Right lung (tissue), 10 donors: ENCODE measurements at places on chromosomes 5 and 9.

GRCh38 chr9:127059765-127060361 lies 62.6 kb downstream of the ANGPTL2 start:
- DNase-seq: no peak

- no peak for DNase-seq
Measured at GRCh38 chr5:65539827-65540226, 23.1 kb downstream of the CENPK start.

- peak; percentile 31 for DNase-seq
Measured at GRCh38 chr5:38615981-38616451, 59.6 kb upstream of the LIFR start.

DNA sequence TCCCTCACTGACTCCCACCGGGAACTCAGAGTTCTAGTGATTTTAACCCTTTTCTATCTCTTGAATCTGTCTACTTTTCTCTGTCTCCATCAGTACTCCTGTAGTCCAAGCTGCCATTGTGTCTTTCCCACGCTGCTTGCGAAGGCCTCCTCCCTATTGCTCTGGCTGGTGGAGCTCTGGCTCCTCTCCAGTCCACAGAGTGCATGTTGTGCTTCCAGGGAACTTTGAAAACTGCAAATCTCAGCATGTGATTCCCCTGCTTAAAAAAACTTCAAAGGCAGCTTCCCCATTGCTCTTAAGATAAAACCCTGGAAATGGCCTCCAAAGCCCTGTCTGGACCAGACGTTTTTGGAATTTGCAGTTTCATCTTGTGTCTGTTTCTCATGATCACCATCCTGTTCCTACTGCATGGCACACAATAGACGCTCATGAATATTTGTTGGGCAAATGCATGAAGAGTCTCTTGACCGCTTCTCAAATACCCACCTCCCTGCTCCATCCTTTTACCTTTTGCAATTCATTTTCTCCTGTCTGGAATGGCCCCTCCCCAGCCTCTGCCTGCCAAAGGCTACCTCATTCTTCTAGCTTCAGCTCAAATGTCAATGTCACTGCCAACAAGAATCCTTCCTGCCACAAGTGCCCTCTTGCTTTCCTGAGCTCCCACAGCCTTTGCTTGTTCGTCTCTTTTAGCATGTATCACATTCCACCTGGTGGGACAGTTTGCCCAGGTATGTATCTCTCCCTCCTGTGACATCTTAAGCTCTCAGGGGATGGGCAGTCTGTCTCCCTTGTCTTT lies 293.2 kb downstream of the ARHGAP26 start:
- no peak for DNase-seq

DNA sequence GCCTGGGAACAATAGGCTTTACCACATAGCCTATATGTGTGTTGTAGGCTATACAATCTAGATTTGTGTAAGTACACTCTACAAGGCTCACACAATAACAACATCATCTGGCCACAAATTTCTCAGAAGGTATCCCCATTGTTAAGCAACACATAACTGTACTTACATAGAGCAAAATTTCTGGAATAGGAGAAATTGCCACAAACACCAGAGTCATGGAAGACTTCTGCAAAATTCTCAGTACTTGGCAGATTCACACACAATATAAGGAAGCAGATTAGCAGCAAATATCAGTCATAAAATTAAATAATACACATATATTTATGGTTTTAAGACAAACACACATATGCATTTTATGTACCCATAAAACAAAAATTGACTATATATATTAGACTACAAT lies 16.4 kb downstream of the GNAQ start:
- DNase-seq: no peak

DNA sequence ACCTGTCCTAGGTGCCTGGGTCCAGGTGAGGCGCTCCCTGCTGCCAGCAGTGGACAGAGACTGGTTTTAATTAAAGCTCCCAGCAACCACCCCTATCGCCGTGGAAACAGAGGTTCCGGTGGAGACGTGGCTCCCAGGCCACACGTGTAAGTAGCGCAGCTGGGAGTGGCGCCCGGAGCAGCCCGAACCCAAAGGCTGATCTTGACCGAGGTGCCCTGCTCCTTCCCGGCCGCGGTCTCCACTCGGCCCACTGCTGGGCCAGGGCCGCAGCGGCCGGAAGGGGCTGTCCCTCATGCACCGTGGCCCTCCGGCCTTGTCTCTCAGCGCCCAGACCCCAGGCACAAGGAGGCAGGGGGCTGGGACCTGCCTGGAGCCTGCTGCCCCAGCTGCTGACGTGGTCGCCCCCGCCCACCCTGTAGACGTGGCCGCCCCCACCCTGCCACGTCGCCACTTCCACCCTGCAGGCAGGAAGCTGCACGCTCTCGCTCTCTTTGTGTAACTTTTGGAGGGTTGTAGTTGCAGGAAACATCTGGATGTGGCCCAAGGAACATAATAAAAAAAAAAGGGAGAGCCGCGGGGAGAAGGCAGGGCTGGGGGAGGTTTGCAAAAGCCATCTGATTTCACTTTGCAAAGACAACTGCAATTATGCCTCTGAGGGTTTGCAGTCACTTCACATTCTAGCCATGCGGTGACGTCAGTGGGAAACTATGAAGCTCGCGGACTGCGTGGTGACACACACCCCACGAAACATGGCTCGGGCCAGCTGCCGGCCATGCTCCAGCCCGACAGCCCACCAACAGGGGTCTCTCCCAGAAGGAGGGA lies 129.9 kb downstream of the RXRA start:
- DNase-seq: peak; percentile 92
